Left forelimb (tissue), 1 donor: ENCODE measurements at places on chromosomes 11 and 22.

- DNase-seq: no peak
These were observed 1.1 kb upstream of the NOL12 start for GRCh38 chr22:37684803-37685615.

DNA sequence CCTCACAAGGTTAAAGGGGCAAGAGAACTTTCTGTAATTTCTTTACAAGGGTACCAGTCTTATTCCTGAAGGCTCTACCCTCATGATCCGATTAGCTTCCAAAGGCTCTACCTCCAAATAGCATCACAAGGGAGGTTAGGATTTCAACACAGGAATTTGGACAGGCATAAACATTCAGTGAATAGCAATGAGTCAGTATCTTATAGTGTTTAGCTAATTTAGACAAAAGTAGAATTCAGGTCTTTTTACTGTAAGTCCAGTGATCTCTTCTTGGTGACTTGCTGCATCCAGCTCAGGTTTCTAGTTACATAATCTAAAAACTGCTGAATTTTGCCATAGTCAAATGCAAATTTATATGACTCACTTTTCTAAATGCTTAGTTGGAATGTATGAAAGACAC is 1995.6 kb upstream of the RAG2 start:
- no peak for DNase-seq

GRCh38 chr22:35608088-35608487 is 9.0 kb downstream of the MB start:
- no peak for DNase-seq

- DNase-seq: no peak
These were observed 61.6 kb downstream of the PPP6R3 start for GRCh38 chr11:68521969-68522652.

- DNase-seq: no peak
These were observed 91.3 kb downstream of the ZC3H12C start for GRCh38 chr11:110184456-110184855.

DNA sequence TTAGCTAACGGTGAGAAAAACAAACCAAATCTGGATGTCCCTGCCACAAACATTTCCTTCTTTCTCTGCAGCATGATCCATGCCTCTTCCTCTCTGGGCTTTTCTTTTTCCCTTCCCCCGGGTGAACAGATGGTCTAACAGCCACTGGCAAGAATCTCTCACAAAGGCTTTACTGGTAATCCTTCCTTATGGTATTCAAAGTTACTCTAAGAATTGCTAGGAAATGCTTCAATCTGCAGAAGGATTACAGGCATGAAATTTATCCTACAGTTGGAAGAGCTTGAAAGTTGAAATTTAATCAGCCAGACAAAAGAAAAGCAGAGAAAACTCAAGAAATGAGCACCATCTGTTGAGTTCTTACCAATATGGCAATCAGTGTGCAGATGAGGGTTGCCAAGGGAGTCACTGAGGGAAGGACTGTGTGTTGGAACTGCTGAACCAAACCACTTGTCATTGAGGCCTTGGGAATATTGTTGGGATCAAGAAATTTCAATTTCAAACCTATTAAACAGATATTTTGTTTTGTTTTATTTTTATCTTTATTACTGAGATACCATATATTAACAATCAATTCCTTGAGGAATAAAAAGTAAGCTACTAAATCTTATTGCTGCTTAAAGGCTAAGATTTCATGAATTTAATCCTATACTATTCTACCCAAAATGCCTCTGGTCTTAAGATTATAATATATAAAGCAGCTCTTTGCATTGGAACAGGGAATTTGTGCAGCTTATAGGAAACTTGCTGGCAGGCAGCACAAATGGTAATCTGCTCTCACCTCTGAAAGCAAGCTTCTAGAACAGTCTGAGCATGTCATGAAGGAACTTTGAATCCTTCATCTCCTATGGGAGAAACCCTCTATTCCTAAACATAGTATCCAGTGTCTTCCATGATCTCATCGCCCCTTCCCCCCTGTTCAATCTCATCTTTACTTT is 29.7 kb upstream of the NDUFC2 start:
- no peak for DNase-seq

DNA sequence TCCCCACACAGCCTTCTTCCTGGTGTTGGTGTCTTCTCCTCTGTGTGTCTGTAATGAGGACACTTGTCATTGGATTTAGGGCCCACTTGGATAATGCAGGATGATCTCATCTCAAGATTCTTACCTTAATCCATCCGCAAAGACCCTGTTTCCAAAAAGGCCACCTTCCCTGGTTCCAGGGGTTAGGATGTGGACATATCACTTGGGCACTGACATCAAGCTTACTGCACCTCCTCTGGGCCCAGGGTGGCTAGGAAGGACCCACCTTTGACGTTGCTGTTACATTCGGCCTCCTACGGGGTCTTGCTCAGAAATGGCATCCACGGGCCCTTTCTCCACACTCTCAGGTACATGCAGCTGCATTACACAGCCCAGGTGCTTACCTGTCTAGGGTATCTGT is 535.9 kb downstream of the BRD1 start:
- peak; percentile 20 for DNase-seq

- DNase-seq: no peak
These were observed 7.1 kb downstream of the NLRX1 start for GRCh38 chr11:119175493-119176077.

DNA sequence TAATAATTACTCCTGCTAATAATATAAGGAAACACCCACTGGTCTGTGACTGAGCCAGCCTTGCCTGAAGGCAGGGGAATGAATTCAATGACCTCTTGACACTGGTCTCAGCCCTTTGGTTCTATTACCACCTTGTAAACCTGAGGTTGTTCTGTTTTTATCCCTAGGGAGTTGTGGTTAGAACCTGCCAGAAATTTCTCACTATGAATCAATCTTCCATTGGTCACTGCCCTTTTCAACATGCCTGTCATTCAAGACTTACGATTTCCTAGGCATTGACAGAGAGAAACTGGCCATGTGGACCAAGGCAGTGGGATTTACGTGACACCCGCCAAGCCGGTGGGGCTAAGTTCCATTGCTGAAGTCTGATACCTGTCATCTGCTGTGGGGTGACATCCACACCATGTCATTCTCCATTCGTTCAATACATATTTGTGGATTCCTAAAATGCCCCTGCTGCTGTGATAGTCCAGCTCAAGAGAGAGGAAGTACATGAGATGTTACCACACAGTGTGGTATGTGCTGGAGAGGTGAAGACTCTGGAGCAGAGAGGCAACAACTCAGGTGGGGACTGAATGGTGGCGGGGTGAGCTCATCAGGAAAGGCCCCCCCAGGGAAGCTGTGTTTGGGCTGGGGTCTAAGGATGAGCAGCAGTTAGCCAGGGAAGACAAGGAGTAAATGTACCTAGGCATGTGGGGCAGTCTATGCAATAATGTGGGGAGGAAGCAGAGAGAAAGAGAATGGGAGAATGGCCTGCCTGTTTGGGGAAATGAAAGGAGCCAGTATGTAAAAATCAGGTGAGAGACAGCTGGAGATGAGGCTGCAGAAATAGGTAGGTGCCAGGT is 15.2 kb upstream of the EHF start:
- DNase-seq: no peak

DNA sequence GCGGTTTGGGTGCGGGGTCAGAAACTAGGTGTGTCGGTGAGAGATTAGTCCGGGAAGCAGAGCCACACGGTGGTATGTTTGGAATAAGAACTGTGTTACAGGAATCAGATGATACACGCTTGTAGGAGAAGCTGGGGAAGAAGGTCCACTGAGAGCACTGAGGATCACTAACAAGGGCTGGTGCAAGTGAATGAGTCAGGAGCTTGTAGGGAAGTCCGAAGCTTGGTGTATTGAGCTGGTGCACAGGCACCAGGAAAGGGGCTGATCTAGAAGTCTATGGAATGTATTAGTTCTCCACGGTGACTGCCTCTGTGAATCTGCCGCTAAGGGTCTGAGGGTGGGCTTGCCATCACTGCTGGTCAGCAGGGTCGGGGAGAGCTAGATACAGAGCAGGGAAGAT is 18.8 kb upstream of the GRK3 start:
- no peak for DNase-seq

DNA sequence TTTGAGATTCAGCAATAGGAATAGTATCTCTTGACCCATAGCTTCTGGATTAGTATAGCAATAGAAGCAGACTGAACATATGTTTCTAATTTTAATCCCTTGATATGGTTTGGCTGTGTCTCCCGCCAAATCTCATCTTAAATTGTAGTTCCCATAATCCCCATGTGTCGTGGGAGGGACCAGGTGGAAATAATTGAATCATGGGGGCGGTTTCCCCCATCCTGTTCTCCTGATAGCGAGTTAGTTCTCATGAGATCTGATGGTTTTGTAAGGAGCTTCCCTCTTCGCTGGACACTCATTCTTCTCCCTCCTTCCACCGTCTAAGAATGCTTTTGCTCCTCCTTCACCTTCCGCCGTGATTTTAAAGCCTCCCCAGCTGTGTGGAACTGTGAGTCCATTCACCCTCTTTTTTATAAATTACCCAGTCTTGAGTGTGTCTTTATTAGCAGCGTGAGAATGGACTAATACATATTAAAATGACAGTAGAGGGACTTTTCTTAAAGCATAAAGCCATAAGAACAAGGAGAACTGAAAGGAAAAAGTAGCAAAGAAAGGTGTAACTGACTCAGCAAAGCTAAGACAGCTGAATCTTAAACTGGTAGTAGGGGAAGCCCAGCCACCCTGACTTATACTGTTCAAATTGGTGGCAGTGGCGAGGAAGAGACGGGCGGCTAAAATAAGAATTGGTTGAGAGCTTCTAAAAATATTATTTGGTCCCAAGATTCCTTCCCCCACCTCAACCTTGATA is 20.3 kb upstream of the SLN start:
- DNase-seq: no peak

DNA sequence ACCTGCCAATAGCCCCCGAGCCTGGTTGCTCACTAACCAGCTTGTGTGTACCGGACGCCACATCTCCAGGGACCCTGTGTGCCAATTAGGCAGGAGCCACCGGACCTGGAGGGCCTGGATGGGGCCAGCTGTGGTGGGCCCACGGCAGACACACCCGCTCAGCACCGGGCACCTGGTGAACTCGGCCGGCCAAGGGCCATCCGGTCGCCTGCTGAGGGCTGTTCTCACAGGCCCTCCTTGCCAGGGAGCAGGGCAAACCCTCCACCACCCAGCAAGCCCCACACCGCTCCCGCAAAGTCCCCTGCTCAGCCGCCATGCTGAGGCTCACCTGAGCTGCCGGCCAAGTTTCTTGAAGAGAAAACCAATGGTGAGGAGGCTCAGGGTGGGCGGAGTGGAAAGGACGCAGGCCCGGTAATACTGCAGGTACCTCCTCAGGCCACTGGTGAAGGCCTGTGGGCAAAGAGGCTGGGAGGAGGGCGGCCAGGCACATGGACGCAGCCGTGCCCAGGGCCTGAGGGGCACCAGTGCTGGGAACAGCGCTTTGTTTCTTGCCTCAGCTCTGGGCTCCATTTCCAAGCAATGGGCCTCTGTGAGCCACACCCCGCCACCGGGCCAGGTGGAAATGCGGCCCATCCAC is 17.1 kb downstream of the TUBGCP6 start:
- DNase-seq: peak; percentile 59

GRCh38 chr11:101907815-101908214 is 7.0 kb upstream of the CEP126 start:
- DNase-seq: no peak

GRCh38 chr11:67002921-67003411 is 20.0 kb upstream of the SYT12 start:
- no peak for DNase-seq

- no peak for DNase-seq
These were observed 636.2 kb upstream of the CCDC90B start for GRCh38 chr11:83922318-83922717.

DNA sequence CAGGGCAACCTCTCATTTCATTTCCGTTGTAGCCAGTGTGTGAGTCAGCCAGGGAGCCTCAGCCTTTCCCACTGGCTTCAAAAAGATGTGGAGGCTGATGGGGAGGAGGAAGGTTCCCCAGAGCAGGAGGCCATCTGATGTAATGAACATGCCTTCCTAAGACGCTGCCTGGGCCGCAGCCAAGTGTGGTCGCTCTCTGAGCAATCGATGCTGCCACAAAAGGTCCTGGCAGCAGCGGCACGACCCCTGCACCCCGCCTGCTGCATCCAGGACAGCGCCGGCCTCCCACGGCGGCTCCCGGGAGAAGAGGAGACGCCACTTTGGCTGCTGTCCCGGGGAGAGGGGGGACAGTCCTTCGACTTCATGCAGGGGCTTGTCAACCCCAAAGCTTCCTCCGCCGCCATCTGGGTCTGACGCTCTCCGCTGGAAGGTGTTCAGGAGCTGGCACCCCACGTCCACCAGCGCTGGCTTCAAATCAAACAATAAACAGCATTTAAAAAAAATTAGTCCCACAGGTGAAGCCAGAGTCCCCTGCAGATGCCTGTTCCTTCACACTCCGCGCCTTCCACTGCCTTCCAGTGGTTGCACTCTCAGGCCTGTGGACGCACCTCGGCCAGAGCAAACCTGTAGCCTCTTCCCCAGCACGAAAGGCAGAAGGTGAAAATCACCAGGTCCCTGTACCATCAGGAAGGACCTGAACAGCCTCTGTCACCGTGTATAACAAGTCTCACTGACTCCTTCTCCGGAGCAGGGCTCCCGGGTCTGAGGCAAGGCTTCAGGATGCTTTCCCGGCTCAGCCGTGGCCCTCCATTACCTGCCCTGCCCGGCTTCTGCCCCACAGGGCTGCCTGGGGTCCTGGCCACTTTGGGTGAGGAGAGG is 930.7 kb downstream of the BRD1 start:
- DNase-seq: no peak
